CD4-positive, alpha-beta T cell (primary cell): ENCODE measurements at places on chromosomes 7 and 10.
A peak's percentile ranks its signal among the peaks of the same experiment; 100 is the strongest.

DNA sequence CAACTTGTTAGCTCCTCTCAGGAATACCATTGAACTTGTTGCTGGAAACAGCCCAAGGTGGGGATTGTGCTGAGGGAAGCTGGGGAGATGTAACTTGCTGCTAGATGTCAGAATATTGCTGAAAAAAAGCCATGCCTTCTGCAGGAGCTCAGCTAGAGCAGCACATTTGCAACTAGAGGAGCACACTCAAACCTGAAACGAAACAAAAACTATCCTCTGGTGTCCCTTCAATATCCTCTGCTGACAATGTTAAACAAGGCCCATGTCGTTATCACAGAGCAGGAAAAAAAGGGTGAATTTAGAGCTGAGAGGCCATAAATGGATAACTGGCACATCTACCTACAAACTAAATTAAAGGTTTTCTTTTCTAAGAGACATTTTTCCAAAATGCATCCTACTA lies 53.7 kb upstream of the MACC1 start:
- no peak for DNase-seq

DNA sequence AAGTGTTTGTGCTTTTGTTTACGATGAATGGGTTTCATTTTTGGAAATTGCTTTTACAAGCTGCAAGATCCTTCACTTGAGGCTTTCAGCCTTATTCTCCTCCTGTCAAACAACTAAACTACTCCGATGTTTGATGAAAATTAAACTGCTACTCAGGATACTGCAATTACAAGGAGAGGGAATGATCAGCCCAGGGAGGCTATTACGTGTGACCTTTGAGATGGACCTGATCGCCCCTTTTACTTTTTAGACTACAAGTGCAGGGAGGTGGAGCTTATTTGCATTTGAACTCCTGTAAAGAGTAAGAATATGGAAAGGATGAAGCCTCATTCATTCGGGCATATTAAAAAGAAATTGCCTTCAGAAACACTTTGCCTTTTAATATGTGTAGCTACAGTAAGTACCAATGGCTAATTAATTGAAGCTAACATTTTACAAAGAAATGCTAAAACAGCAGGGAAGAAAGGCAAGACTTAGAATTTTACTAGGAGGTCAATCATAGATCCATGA lies 219.1 kb downstream of the PHTF2 start:
- DNase-seq = no peak

DNA sequence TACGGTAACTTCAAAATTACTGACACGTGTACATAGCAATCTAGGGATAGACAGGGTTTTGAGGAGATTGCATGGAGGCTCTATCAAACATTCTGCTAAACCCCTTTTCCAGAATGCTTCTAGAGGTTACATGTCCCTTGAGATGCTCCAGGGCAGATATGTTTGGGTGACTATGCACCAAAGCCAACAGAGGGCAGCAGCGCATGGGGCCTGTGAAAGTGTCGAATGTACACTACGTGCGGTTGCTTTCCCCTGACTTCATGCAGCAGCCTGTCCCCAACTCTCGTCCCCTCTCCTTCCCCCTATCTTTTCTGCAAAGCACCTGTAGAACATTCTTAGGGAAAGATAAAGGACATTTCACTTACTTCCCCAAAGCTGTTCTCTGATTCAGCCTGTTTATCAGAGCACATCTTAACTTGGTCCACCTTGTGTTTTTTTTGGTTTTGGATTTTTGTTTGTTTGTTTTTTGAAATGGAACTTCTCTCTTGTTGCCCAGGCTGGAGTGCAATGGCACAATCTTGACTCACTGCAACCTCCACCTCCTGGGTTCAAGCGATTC lies 90.2 kb downstream of the UBE3C start:
- peak; percentile 6 for DNase-seq

GRCh38 chr10:88399240-88399639 lies 183.9 kb downstream of the RNLS start:
- no peak for DNase-seq

- peak; percentile 47 for DNase-seq
These were observed 18.8 kb upstream of the MINDY3 start for GRCh38 chr10:15879058-15879457.

- DNase-seq = no peak
These were observed 17.4 kb upstream of the GPR141 start for GRCh38 chr7:37666026-37666799.

DNA sequence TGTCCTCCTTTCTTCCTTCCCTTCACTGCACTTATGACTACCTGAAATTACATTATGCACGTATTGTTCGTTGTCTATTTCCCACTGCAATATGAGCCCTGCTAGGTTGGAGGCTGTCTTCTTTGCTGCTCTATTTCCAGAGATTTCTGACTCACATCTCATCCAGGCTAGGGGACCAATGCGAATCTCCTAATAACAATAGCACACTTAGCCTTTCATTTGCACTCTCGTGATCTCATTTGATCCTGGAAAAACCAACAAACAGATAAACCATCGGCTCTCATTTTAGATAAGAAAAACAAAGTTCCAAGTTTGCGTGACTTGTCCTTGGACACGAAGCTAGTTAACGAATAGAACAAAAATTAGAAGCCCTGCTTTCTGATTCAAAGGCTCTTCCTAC lies 1.4 kb downstream of the ZNF438 start:
- DNase-seq = no peak

GRCh38 chr7:57820477-57820876 lies 370.5 kb downstream of the ZNF716 start:
- no peak for DNase-seq

GRCh38 chr7:129371487-129371886 lies 62.7 kb upstream of the STRIP2 start:
- no peak for DNase-seq

DNA sequence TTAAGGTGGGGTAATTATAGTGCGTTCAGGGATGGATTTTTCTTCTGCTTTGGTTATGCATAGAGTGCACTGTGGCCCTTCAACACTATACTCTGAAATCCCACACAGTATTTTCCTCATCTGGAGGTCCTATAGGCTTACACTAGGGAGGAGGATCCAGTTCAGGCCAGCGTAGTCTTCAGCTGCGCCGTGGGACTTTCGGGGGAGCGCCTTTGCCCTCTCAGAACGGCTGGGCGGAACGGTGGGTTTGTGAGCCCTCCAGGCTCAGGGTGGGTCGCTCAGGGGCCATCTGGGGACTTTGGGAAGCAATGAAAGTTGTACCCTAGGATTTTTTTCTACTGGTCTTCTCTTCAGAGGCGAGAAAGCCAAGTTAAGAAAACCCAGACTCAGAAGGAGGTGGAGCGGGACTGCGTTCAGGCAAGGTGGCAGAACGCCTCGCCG lies 652 bp upstream of the VPS26A start:
- no peak for DNase-seq

DNA sequence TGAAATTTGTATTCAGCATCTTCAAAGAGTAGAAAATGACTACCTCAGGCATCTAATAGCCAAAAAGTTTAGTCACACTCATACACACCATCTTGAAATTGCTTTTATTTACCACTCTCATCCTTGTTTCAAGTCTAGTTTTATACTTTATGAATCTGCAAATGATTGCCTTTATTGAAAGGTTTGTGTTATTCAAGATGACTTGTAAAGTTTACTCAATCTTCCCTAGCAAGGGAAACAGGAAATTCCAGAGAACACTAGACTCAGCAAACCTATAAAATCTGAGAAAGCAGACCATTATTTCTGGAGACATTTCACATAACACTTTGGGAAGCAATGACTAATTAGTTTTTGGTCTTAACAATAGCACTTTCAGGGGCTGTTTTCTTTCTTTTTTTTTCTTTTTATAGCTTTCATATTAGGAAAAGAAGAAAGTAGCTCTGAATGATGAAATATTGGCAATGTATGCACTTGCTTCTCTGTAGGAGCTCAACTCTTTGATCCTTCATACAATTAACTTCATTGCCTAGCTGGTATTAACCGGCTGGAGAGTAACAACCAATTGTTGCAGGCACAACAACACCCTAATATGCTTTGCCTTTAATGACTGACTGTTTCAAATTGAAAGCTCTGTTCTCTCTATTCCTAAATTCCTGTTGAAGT lies 68.9 kb upstream of the HDAC9 start:
- DNase-seq = no peak

- no peak for DNase-seq
These were observed 18.9 kb downstream of the PODXL start for GRCh38 chr7:131537571-131537978.

- DNase-seq = peak; percentile 4
These were observed 16.4 kb upstream of the ABCA13 start for GRCh38 chr7:48154792-48155413.

- no peak for DNase-seq
These were observed 30.6 kb downstream of the DNMBP start for GRCh38 chr10:99979066-99979685.

GRCh38 chr10:1448252-1448930 lies 288.9 kb downstream of the ADARB2 start:
- no peak for DNase-seq

GRCh38 chr7:71769326-71769725 lies 637.4 kb downstream of the GALNT17 start:
- DNase-seq = no peak

GRCh38 chr7:116582806-116583444 lies 58.1 kb downstream of the CAV1 start:
- DNase-seq = no peak

- no peak for DNase-seq
These were observed 36.7 kb downstream of the CDK6 start for GRCh38 chr7:92799446-92800211.

- no peak for DNase-seq
These were observed 213.4 kb downstream of the TAX1BP1 start for GRCh38 chr7:27953361-27953760.

DNA sequence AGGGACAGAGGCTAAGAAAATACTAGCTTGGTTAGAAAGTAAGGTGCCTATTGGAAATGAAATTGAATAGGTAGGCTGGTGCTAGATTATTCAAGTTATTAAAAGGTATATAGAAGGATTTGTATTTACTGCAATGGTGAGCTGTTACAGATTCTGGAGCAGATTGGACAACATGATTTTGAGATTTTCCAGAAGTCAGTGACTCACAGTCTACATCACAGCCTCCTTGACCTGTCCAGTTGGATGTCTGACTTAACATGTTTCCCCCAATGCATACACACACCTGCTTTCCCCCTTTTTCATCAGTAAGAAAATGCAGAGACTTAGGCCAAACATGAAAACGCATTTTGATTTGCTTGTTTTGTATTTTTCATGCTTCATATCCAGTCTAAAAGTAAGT lies 33.4 kb downstream of the STARD3NL start:
- DNase-seq = no peak
